ENCODE measurements at places on chromosomes 7 and 10.
A peak's percentile ranks its signal among the peaks of the same experiment; 100 is the strongest.

GRCh38 chr10:77774940-77775391 is 137.4 kb upstream of the KCNMA1 start:
- DNase-seq: no peak

DNA sequence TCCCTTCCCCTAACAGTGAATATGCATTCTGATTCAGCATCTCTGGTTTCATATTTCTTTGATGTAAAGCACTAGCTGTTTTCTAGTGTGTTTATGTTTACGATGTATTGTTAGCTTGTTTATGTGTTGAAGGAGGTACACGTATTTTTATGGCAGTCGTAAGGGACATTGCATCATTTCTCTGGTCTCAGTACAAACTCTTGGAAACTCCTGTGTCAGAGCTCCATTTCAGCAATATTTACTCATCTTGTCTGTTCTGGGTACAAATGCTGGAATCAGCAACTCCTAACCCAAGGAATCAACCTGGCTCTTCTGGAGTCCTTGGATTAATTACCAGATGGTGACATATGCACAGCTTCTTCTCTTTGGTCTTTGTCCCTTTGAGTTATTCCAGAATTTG is 270.0 kb upstream of the PLXDC2 start:
- DNase-seq: no peak

GRCh38 chr7:26022982-26023381 is 129.0 kb upstream of the NFE2L3 start:
- no peak for DNase-seq

- no peak for DNase-seq
Observed at GRCh38 chr10:105973360-105973759, 1191.1 kb downstream of the SORCS1 start.

GRCh38 chr10:7892146-7892545 is 73.8 kb downstream of the TAF3 start:
- no peak for DNase-seq

DNA sequence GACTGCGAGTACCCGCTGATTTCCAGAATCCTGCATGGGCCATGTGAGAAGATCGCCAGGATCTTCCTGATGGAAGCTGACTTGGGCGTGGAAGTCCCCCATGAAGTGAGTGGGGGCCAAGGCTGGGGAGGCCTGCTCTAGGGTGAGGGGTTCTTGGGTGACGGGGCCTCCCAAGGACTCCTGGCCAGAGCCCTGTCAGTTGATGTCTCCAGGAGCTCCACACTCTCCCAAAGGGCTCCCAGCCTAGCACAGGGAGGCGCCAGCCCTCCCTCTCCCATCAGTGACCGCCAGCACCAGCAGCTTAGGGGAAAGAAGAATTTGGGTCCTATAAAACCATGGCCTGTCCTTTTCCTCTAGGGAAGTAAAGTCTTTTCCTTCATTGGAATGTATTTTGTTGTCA is 9.8 kb upstream of the ZNF22 start:
- DNase-seq: no peak

- no peak for DNase-seq
Observed at GRCh38 chr10:97547962-97548361, 24.6 kb upstream of the ANKRD2 start.

GRCh38 chr10:11658801-11659368 is 47.4 kb upstream of the USP6NL start:
- DNase-seq: no peak

DNA sequence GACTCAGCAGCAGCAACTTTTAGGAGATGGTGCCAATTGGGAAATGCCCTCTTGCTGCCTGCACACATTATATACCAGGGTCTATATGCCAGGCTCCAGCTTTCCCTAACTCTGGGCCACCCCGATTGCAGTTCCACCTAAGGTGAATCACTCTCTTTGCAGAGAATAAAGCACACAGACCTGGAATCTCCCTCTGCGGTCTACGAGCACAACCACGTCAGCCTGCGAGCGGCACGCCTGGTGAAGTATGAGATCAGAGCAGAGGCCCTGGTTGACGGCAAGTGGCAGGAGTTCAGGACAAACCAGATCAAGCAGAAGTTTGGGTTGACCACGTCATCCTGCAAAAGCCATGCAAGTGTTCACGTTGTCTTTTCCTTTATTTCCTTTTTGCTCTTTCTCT is 38.2 kb upstream of the PLEKHA1 start:
- DNase-seq: no peak

- DNase-seq: no peak
Observed at GRCh38 chr10:108663587-108663986, 1259.7 kb downstream of the XPNPEP1 start.

DNA sequence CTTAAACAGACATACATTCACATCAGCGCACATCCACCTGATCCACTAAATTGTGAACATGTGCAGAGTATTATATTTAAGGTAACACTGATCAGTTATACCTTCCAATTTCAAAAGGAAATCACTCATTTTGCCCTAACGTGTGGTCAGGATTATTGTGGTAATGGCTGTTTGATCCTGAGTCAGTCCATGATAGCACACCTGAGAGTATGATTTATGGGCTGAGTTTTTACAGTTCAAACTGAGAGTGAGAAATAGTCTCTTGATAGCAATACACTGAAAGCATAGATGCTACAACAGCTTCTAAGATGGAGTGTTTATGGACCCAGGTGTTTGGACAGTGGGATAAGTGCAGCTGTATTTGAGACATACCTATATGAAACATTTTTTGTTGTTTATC is 96.7 kb downstream of the KIF20B start:
- DNase-seq: no peak

- no peak for DNase-seq
Observed at GRCh38 chr7:76193883-76194282, 7.8 kb upstream of the SRRM3 start.

DNA sequence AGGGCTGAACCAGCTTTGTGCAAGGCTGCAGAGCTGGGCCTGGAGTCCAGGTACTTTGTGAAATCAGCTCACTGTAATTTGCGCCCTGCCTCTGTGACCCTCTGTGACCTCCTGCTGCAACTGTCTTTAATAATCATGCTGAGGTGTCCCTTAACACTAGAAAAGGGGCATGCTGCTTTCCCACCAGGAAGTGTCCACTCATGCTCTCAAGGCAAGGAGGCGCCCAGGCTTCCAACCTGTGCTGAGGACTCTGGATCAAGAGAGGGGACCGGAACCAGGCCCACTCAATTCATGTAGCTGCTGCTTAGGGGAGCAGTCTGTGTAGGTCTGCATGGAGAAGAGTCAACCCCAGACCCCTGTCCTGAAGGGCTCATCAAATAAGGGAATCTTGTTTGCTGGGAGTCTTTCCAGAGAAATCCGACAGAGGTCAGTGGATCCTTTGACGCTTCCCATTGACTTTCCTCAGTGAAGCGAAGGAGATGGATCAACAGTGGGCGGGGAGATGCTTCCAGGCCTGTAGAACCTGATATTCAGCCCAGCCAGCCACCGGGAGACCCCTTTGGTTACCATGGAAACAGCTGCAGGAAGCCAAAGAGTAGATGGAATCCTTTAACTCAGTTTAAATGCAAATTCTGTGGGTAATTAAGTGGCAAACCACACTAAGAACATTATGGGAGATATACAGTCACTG is 945.9 kb downstream of the GRID1 start:
- peak; percentile 92 for DNase-seq
